Panc1 (cell line): ENCODE measurements at places on chromosomes 6 and 20.

DNA sequence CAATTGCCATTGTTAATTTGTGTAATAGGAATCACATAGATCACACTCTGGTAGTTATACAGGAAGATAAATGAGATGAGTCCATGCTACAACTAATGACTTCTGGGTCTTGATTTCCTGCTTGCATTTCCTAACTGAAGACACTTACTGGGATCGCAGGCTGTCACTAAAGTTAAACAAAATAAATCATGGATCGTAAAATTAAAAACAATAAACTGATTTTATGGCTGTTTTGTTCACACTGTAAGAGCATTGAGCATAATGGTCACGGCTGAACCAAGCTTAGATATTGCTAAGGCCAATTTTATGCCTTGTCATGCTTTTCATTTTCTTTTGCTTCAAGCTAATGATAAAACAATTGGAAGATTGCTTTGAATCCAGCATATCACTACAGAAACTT lies 332.5 kb upstream of the CITED2 start:
- no peak for DNase-seq

GRCh38 chr6:113719064-113719463 lies 138.1 kb upstream of the MARCKS start:
- DNase-seq: no peak

GRCh38 chr20:39778847-39779604 lies 816.9 kb downstream of the DHX35 start:
- DNase-seq: no peak

DNA sequence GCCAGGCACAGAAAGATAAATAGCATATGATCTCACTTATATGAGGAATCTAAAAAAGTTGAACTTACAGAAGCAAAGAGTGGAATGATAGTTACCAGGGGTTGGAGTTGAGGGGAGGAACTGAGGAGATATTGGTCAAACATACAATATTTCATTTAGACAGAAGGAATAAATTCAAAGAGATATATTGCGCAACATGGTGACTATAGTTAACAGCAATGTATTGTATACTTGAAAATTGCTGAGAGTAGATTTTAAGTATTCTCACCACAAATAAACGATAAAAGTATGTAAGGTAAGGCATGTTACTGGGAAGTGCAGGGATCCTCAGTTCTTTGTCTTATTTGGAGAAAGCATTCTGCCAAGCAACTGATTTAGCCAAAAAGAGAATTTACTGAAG lies 171.9 kb downstream of the LMBRD1 start:
- DNase-seq: no peak

DNA sequence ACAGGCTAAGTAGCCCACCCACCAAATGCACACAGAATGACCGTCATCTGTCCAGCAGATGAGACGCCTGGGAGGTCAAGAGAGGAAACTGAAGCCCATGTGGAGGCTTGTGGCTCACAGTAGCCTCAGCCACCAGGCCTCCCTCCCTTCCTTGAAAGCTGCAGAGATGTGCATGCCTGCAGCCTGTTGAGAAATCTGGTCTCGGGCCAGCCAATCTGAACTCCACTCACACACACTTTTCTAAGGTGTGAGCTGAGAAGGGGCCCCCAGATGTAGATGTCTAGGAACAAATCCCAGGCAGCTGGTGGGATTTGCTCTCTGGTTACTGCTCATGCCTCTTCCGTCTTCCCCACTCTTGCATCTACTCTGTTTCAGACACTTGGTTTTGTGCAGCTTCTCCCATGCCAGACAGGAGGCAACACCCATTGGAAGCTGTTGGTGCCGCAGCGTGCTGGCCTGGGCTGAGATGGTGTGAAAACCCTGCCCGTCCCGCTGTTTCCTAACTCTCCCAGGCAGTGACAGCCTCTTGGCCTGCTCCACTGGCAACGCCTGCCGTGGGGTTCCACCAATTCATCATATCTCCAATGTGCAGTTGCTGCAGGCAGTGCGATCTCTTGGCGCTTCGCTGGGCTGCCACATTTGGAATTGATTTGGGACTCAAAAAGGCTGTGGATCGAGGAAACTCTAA lies 24.1 kb upstream of the PAX1 start:
- no peak for DNase-seq

- no peak for DNase-seq
Measured at GRCh38 chr6:147741389-147741788, 232.9 kb downstream of the SAMD5 start.

- no peak for DNase-seq
Measured at GRCh38 chr6:156946370-156946936, 169.3 kb downstream of the ARID1B start.
